ENCODE measurements at places on chromosomes 6 and 20.

DNA sequence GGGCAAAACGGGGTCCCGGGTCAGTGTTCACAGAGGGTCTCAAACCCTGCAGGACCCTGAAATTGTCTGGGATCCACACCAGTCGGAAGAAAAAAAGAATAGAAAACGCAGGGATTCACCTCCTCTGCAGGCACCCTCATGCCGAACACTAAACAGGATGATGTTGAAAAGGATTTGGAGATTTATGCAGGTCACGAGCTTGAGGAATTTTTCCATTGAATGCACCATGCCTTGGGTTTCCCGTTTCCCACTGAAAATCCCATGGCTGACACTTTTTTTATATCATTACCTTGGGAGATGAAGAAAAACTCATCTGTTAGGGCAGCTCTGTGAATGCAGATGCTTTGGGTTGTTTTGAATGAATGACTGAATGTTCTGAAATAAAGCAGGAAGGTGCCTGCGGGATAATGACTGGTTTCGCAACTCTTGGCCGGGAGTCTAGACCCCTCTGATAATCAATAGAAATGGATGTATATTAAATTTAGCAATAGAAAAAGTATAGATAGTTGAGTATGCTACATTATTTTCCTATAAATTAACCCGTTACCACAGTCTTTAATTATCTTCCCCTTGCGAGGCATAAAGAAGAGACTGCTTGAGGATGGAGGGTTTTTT, 147.5 kb upstream of the AFDN start:
- DNase-seq = no peak

- no peak for DNase-seq
Measured at GRCh38 chr6:85168146-85168545, 281.7 kb upstream of the NT5E start.

DNA sequence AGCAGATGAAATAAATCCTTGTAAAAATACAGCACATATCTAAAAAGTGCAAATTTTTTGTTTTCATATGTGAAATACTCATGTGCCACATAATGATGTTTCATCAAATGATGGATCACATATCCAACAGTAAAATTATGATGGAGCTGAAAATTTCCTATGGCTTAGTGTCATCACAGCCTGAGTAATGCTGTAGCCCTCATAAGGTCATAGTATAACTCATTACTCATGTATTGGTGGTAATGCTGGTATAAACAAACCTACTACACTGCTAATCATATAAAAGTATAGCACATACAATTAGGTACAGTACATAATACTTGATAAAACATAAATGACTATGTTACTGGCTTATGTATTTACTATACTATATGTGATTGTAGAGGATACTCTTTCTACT, 12.9 kb downstream of the TSPYL1 start:
- no peak for DNase-seq

DNA sequence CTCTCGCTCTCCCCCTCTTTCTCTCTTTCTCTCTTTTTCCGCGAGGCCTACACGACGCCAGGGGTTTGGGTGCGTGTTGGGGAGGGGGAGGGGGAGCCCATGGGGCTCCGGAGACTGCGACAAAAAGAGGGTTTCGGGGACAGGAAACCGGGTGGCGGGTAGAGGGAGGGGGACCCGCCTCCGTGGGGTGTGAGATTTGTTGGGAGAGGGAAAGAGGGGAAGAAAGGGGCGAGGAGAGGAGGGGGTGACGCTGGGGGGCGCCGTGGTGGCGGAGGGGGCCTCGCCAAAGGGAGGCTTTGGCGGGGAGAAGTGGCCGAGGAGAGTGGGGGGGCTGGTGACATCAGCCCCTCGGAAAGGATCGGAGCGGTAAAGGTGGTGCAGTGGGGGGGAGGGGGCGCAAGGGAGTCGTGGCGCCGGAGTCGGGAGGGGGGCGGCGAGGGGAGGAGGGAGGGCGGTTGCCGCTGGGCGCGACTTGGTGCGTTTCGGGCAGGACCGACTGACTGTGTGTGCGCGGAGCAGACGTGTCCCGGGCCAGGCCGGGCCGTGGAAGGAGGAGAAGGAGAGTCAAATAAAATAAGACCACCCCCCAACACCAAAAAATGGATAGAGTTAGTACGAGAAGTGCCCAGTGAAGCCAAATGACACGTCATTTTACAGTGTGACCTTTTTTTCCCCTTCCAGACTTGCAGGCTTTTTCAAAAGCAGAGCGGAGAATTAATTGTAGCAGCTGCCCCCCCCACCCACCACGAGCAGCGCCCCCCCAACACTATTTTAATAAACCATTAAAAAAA, 39.8 kb downstream of the GNAS start:
- peak; percentile 84 for DNase-seq

DNA sequence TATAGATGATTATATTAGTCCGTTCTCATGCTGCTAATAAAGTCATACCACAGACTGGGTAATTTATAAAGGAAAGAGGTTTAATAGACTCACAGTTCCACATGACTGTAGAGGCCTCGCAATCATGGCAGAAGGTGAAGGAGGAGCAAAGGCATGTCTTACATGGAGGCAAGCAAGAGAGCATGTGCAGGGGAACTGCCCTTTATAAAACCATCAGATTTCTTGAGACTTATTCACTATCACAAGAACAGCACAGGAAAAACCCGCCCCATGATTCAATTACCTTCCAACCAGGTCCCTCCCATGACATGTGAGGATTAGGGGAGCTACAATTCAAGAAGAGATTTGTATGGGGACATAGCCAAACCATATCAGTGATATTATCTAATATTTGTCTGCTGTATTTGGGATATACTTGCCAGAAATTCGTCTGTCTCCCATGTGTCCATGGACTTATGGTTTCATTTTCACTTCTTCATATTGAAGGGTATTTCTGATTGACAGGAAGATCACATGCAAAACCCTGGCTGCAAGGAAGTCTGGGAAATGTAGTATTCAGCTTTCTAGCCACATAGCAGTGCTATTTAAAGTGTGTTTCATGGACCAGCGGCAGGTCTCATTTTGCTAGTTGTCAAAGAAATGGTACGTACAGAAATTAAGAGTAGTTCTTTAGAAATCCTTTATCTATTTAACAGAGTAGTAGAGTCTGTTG, 50.5 kb upstream of the PAK5 start:
- DNase-seq = no peak

DNA sequence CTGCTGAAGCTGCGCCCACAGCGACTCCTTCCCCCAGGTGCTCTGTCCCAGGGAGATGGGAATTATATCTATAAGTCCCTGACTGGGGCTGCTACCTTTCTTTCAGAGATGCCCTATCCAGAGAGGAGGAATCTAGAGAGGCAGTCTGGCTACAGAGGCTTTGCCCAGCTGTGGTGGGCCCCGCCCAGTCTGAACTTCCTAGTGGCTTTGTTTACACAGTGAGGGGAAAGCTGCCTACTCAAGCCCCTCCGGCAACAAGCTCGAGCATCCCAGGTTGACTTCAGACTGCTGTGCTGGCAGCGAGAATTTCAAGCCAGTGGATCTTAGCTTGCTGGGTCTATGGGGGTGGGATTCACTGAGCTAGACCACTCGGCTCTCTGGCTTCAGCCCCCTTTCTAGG, 152.5 kb upstream of the MAP3K7 start:
- no peak for DNase-seq

DNA sequence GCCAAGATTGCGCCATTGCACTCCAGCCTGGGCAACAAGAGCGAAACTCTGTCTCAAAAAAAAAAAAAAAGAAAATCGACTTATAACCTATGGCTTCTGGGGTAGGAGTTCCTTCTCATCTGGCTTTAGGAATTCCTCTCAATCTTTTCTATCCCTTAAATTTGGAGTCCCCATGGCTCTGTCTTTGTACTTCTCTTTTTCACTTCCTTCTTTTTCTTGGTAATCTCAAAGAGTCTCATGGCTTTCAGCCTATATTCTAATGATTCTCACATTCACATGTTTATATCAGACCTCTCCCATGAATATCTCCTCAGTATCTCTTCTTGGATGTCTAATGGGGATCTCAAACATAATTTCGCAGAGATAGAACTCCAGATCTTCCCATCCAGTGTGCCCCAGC, 42.8 kb upstream of the RALGAPA2 start:
- DNase-seq = no peak

GRCh38 chr6:31171931-31172905, 1.7 kb upstream of the POU5F1 start:
- no peak for DNase-seq

DNA sequence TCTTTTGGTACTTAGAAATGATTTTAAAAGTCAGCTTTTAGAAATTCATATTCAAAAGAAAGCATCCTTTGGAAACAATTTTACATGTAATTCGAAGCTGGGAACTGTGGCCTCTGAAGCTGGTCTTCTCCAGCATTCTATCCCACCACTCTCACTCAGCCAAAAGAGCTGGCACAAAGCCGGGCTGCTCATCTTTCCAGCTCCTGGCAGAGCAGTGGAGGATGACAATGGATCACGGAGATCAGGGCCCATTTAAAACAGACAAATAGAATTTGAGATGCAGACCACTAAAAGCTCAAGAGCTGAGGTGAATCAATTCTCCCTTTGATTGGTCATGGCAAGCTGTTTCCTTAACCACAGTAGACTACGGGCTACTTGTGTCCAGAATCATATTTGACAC, 60.6 kb downstream of the OTOR start:
- no peak for DNase-seq

- DNase-seq = no peak
Measured at GRCh38 chr6:6851059-6851948, 256.5 kb upstream of the RREB1 start.

GRCh38 chr6:91376686-91377085, 789.8 kb upstream of the MAP3K7 start:
- DNase-seq = no peak

- DNase-seq = no peak
Measured at GRCh38 chr20:13525225-13525940, 113.3 kb downstream of the TASP1 start.

- DNase-seq = no peak
Measured at GRCh38 chr20:33400812-33401183, 521 bp downstream of the CDK5RAP1 start.

DNA sequence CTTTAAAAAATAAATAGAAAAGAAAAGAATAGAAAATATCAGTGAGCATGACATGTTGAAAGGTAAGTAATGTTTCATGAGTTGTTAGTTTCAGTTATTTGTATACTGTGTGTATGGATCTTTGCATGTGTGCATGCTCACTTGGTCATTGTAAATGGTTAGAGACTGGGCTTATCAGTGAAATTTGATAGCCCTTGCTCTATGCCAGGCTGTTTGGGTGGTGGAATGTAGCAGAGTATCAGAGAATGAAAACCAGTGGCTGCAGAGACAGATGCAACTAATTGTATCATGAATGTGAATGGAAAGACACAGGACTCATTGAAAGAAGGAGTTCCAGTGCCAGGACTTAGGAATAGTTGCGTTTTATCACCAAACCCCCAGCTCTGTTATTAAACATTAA, 4.2 kb downstream of the GSTA2 start:
- DNase-seq = no peak

DNA sequence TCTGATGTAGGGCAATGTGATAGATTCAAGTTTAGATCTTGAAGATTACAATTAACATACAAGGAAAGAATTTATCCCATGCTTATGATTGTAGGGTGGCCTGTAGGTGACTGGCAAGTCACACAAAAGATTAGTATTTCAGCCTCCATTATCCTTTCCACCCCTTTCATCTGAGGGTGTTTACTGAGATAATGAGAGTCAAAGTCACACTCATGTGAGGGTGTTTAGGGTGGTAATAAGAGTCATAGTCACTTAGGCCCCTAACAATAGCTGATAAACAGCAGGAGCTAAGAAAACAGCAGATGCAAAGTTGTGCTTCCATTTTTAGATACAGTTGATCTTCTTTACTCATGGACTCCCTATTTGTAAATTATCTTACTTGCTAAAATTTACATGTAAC, 11.4 kb downstream of the FAM184A start:
- no peak for DNase-seq

GRCh38 chr20:36700438-36700837, 45.5 kb downstream of the NDRG3 start:
- DNase-seq = no peak

DNA sequence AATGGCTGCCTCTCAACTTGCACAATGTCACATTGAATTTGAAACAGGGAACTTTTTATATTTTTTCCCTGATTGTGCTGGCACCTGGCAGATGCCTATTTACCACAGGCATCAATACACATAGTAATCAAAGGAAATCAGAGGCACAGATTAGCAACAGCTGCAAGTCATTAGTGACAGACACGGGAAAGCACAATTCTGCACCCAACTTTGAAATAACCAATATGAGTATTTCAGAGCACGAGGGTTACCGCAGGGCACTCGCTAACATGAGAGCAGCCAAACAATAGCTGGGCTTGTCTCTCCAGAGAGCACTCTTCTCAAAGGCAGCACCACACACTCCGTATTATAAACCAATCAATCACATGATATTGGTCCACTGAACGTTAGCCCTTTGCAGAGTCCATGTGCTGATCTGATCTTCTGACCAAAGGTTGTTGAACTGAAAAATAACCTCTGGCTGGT, 149.5 kb downstream of the RNF144B start:
- DNase-seq = no peak

- DNase-seq = no peak
Measured at GRCh38 chr20:46004889-46005473, 3.7 kb upstream of the MMP9 start.

DNA sequence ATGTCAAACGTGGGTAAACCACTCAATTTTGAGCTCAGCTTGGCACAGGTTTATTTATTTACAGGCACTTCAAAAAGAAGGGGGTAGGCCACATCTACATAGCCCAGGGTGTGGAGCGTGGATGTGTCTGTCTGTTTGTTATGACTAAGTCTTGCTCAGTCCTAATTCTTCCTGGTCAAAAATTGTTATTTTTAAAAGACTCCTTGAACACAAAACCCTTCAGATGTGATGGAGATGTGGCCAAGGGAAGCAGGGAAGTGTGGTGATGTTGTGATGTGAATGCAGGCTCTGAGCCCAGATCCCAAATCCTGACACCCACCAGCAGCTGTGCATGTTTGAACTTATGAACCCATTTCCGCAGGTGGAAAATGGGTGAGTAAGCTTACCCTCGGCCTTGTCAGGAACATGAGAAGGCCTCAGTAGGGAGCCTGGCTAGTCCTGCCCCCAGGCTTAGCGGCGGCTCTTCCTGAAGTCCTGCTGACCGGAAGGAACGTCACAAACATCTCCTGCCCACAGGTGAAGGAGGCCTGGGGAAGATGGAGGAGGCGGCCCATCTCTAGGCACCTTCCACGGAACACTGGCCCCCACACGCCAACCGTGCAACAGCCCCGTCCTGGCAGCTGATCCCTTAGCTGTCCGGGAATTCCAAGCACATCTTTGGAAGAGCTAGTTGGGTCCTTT, 119.7 kb downstream of the MYLK4 start:
- DNase-seq = no peak

GRCh38 chr20:56414842-56415765, 3.0 kb downstream of the CASS4 start:
- DNase-seq = peak; percentile 66

GRCh38 chr6:160128879-160129516, 7.4 kb downstream of the SLC22A1 start:
- DNase-seq = no peak

GRCh38 chr6:20751293-20751935, 217.2 kb downstream of the CDKAL1 start:
- DNase-seq = no peak

- no peak for DNase-seq
Measured at GRCh38 chr20:62787321-62787720, 9.0 kb upstream of the MRGBP start.

GRCh38 chr6:16985513-16986284, 116.2 kb upstream of the STMND1 start:
- DNase-seq = no peak

All from activated naive CD8-positive, alpha-beta T cell treated with anti-CD3 and anti-CD28 coated beads, Interleukin-2, amount 50 U/mL, for 24 hours (primary cell).